ENCODE measurements at places on chromosomes 2 and 18.

GRCh38 chr2:163604941-163605555 is 130.8 kb downstream of the FIGN start:
- no peak for DNase-seq

DNA sequence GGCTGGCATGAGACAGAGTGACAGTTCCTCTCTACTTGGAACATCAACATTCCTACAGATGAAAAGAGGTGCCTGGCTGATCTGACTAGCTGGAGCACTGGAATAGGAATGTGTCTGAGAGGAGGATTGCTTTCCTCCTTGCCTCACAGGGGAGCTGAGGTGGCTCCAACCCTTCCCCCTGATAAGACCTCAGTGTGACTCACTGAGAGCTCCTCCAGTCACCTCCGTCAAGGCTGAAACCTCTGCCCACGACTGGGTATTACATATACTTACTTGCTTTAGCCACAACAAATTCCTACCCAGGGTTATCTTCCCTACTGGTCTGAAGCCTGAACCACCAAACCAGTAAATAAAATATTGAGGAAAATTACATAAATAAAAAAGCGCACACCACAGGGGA is 342.7 kb upstream of the REG3G start:
- DNase-seq, result no peak

- no peak for DNase-seq
Measured at GRCh38 chr2:65015731-65016130, 26.5 kb downstream of the SLC1A4 start.

- no peak for DNase-seq
Measured at GRCh38 chr2:200975672-200976071, 12.2 kb upstream of the ORC2 start.

GRCh38 chr2:56806924-56807323 is 623.1 kb downstream of the CCDC85A start:
- DNase-seq, result no peak

DNA sequence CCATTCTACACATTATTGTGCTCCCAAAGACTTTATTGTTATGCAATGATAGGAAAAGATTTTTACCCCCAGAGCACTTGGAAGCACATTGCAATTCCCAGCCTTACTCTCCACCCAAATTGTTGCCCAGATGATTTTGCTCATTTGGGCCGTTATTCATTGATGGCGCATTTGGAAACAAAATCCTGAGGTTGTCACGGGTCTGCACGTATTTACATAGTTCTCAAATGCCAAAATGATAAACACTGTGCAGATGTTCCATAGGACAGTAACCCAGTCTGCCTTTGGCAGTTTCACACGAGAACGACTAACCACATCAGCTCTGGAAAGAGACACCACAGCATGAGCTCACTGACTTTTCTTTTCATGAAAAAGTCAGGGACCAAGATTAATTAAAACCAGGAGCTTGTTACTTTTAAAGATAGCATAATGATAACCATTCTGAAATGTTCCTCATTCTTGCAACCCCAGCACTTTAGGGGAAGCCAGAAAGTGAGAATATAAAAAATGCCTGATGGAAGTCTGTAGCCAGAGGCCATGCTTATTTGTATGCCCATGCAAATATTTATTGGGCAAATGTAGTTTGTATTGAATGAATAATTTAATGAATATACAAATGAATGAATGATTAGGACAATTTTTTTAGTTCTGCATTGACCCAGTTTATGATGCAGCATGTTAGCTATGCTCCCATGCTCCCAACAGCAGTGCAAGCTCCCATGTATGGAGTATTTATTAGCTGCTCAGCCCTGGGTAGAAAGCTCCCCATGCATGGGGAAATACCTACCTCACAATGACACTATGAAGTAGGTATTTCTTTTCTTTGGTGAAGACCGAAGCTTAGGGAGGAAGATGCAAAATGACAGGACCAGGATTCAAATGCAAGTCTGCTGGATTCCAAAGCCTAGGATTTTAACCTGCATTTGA is 84.6 kb downstream of the MAIP1 start:
- DNase-seq, result no peak

GRCh38 chr18:77093067-77093430 is 39.5 kb downstream of the MBP start:
- no peak for DNase-seq

GRCh38 chr2:140975237-140975636 is 1155.6 kb downstream of the LRP1B start:
- no peak for DNase-seq

DNA sequence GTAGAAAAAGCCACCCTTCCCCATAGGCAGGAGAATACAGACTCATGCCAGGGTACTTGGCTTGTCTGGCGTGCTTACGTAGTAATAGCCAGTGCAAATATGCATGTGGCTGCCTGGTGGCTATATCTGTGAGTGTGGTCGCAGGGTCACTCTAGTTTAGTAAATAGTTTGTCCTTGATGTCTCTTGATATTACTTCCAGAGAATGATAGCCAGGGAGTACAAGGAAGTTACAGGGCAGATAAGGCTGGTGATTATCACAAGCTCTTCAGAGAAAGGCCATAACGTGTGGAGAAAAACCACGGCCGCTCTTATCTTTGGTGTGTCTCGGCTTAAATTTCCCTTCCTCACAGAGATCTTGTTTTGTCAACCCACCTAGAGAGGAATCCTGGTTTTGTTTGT is 54.3 kb upstream of the SLC39A10 start:
- DNase-seq, result no peak

GRCh38 chr2:45162711-45163110 is 153.5 kb upstream of the SIX2 start:
- DNase-seq, result no peak

DNA sequence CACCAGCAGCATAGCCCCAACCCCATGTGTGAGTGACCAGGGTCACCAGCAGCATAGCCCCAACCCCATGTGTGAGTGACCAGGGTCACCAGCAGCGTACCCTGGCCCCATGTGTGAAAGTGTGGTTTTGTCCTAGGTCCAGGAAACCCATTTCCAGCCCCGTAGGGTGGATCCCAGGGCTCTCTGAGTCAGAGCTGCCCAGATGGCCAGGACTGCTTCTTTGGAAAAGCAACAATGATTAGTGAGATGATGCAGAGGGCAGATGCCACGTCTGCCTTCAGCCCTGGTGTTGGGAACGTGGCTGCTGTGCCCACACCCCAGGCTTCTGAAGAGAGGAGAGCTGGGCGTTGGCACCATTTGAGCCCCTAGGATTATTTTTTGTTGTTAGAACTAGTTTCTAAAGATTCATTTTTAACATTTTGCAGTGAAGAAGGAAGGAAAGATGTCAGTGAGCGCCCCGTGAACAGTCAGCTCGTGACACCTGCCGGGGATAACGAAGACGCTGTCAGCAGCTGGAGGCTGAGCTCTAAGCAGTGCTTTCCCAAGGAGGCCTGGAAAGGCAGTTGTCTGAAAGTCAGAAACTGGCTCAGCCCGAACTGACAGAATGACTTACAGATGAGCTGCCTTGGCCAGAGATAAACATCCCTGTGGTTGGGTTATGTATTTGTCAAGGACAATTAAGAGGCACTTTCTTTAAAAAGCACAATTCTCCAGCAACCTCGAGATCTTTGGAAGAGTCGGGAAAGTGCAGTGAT is 32.1 kb upstream of the KCNG2 start:
- DNase-seq, result no peak

- no peak for DNase-seq
Measured at GRCh38 chr2:147623328-147623727, 221.5 kb upstream of the ACVR2A start.

DNA sequence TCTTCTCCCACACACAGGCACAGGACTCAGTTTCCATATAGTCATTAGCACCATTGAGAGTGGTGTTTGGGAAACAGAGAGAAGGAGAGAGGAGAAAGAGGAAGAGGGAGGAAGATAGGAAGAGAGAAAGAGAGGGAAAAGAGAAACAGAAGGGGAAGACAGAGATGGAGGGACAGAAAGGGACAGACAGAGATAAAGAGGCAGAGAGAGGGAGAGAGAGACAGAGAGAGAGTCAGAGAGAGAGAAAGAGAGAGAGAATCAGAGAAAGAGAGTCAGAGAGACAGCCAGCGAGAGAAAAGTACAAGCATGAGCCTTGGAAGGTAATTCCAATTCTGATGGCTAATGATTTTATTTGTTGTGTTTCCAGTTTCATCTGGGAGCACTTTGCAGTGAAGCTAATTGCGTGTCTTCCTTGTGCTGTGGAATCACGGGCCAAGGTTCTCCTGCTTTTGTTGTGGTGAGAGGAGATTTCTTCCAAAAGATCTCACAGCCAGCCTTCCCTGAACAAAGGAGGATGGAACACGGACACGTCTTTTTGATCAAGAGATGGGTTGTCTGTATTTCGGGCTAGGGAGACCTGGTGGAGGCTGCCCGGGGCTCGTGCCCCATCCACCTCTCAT is 153.6 kb upstream of the TWIST2 start:
- DNase-seq, result no peak

- no peak for DNase-seq
Measured at GRCh38 chr2:177535958-177536504, 143.5 kb downstream of the AGPS start.

DNA sequence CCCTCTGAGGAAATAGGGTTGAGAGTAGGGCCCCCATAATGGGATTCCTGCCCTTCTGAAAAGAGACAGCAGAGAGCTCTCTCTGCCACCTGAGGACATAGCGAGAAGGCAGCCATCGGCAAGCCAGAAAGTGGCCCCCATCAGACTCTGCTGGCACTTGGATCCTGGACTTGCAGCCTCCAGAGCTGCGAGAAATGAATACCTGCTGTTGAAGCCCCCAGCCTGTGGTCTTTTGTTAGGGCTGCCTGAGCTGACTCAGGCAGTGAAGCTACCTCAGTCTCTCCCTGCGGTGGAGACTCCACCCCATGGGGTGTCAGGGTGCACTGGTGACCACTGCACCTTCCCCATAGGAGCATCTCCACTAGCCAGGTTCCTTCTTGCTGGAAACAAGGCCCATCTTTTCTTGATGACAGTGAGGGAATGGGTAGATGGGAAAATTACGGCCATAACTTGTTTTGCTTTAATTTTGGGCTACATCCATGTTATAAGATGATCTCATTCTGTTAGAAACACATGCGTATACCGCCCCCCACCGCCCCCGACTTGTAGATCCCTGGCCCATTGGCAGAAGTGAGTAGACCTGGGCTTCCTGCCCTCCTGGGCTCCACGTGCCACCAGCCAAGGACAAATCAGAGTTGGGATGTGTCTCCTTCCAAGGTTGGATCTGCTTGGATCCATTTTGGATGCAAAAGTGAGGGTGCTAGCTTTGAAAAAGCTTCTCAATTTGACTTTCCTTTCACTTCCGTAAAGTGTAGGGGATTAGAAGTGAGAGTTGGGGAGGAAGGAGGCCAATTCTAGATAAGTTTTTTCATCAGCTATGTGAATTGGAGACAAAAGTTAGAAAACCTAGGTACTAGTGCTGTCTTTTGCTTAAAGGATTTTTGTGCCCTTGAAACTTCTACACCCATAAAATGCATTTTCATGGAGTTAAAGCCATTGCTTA is 42.9 kb downstream of the NCK2 start:
- DNase-seq, result no peak

DNA sequence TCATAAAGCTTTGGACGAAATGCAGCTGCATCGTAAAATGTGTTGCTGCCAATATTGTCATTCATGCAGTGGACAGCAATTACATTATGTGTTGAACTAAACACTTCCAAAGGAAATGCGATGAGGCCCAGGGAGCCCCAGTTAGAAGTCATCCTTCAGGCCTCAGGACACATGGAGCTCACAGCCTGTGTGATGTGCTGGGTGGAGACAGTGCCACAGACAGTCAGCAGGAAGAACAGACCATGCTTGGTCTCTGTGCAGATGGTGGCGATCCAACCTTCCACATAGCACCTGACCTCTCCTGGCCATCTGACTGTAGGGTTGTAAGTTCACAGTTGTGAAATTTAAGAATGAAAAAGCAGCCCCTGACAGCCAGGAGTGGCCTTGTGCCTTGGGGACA is 118.3 kb upstream of the ALKAL2 start:
- no peak for DNase-seq

GRCh38 chr2:236613612-236614011 is 44.0 kb downstream of the ACKR3 start:
- DNase-seq, result no peak

DNA sequence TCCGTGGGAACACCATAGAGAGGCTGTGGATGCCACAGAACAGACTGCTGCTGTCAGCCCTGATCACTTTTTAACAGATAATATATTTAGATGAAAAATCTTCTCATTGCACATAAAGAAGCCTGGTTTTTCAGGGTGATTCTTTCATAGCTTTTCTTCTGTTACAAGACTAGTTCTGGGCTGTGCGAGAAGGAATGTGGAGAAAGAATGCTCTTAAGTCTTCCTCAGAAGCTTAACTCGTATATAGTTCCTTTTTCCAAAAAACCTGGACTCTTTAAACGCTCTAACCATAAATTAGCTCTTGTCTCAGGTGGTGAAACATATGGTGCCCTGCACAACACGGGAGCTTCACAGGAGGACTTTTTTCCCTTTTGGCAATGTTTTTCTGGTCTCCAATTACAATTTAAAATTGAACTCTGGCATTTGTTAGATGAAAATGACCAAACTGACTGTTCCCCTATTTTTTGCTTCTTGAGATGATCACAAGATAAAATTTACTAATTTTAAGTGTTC is 125.9 kb upstream of the SMAD7 start:
- DNase-seq, result no peak

Data from omental fat pad (tissue), 4 donors.